Heart right ventricle (tissue), 16 donors: ENCODE measurements at places on chromosomes 2 and 18. TPM values are rescaled to one million over a fixed set of nuclear protein-coding genes. Genes with fewer than 3 reads are reported as not detected.

Gene TTC31
- total RNA-seq, result 7.8 TPM

Gene TNFAIP6
- 6.6 TPM for total RNA-seq

Gene IL37
- total RNA-seq, result not detected

Gene SETBP1
- total RNA-seq, result 6.3 TPM

Gene SMPD4
- total RNA-seq, result 25.3 TPM

Gene KATNAL2
- 3.1 TPM for total RNA-seq

Gene ACADL
- total RNA-seq, result 0.76 TPM

Gene RAB31
- total RNA-seq, result 17.5 TPM

Gene TMEM200C
- total RNA-seq, result 0.45 TPM

Gene PUS10
- 5.0 TPM for total RNA-seq

Gene CAPN10
- total RNA-seq, result 35.2 TPM

Gene ZNF521
- 23.3 TPM for total RNA-seq

Gene RNMT
- total RNA-seq, result 36.3 TPM
